ENCODE measurements at places on chromosomes 4 and X. TPM values are rescaled to one million over a fixed set of nuclear protein-coding genes. Genes with fewer than 3 reads are reported as not detected.

Gene WNK3
- total RNA-seq = 6.7 TPM

Gene TMEM164
- 12.7 TPM for total RNA-seq

Gene CXCL13
- total RNA-seq = not detected

Gene DOK7
- total RNA-seq = 10.7 TPM

DNA sequence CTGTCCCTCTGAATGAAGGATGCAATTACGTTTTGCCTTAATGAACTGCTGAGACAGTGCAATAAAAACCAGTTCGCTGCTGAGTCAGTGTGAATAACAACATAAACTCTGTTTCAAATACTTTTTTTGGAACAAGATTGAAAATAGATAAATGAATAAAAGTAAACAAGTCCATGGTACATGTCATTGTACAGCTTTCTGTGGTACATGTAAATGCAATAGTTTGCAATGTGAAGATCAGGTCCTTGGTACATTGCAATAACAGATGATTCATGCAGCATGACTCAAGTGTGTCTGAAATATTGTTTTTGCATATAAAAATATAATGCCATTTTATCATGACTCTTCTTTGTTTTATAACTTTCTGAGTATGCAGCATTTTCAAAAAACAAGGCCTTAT lies 193.4 kb upstream of the PACRGL start:
- peak; percentile 22 for DNase-seq

GRCh38 chr4:71113294-71113693 lies 119.8 kb downstream of the DCK start:
- DNase-seq = no peak
